Sigmoid colon (tissue), 7 donors: ENCODE measurements at places on chromosomes 13 and 19. TPM values are rescaled to one million over a fixed set of nuclear protein-coding genes. Genes with fewer than 3 reads are reported as not detected.
A peak's percentile ranks its signal among the peaks of the same experiment; 100 is the strongest.

- no peak for DNase-seq
Measured at GRCh38 chr13:41361491-41361890, 50.4 kb downstream of the NAA16 start.

GRCh38 chr13:99277629-99278028, 19.4 kb upstream of the GPR18 start:
- no peak for DNase-seq

DNA sequence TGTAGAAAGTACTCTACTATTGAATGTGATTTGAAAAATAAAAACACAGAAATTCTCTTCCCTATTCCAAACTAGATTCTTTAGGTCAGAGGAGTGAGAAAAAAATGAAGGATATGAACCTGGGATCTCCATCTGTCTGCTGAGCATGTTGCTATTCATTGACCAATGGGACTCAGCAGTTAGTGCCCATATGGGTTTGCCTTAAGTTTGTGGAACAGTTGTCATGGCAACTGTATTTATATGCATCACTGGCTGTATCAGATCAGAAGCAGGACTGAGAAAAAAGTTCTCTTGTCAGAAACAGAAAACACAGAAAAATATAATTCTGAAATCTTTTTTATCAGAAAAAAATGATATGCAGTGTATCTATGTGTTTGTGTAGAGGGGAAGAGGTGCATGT, 73.3 kb upstream of the ATXN8OS start:
- no peak for DNase-seq

DNA sequence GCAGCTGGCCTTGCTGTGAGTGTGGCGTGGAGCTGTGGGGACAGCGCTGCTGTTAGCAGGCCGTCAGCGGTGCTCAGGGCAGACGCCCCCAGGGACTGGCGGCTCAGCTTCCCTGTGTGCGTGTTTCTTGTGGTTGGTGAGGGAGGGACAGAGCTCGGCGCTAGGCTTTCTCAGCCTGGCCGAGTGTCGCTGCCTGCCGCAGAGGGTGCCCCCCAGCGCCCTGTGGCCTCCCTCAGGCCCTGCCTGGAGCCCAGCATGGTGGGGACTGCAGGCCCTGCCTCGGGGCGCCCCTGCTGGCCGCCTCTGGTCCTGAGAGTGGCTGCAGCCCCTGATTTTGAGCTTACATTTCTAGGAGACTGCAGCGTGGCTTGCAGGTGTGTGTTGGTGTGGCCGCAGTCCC, 35.5 kb downstream of the DOT1L start:
- DNase-seq, result no peak

GRCh38 chr13:28412981-28413380, 81.9 kb downstream of the FLT1 start:
- DNase-seq, result no peak

GRCh38 chr19:28519218-28519779, 693.7 kb downstream of the UQCRFS1 start:
- no peak for DNase-seq

GRCh38 chr13:37118016-37118415, 12.6 kb upstream of the CSNK1A1L start:
- no peak for DNase-seq

DNA sequence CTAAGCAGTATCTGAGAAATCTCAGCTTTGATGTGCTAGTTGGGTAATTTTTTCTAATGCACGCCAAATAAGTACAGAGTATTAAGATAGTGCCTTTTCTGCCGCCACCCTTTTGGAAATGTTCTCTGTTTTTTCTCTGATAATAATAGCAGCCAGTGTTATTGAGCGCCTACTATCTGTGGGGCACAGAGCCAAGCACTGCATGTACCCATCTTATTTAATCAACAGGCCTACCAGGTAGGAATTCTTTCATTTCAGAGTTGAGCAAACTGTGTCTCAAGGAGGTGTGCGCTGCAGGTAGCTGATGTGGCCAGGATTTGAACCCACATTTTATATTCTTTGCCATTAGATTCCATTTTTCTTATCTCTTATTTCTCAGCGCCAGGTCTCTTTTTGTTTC, 1.4 kb downstream of the EPN1 start:
- no peak for DNase-seq

DNA sequence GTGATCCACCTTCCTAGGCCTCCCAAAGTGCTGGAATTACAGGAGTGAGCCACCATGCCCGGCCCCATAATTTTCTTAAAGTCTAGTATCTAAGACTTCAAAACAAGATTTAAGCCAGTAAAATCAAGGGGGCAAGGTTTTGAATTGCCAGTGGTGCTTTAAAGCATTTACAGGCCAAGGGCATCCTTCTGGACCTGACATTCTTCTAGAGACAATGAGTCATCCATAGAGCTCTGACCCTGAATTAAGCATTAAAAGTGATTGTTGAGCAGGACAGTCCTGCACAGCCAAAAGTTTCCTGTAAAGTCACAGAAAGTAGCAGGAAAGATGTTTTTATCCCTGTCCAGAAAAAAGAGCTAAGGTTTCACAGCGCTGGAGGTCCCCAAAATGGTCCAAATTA, 50.9 kb upstream of the ATP12A start:
- DNase-seq, result no peak

DNA sequence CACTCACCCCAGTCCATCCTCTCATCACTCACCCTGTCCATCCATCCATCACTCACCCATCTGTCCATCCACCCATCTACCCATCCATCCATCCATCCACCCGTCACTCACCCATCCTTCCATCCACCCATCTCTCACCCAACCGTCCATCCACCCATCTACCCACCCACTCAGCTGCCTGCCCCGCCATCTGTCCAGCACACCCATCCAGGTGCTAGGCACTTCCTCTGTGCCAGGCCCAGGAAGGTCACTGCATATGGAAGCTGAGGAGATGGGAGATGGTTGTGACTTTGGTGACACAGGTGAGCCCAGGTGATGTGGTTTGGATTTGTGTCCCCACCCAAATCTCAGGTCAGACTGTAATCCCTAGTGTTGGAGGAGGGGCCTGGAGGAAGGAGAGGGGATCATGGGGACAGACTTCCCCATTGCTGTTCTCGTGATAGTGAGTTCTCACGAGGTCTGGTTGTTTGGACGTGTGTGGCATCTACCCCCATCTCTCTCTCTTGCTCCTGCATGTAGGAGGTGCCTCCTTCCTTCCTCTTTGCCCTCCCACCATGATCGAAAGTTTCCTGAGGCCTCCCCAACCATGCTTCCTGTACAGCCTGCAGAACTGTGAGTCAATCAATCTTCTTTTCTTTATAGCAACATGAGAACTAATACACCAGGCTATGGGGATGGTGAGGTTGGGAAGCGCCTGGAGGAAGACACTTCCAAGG, 15.9 kb upstream of the C13orf46 start:
- peak; percentile 54 for DNase-seq

DNA sequence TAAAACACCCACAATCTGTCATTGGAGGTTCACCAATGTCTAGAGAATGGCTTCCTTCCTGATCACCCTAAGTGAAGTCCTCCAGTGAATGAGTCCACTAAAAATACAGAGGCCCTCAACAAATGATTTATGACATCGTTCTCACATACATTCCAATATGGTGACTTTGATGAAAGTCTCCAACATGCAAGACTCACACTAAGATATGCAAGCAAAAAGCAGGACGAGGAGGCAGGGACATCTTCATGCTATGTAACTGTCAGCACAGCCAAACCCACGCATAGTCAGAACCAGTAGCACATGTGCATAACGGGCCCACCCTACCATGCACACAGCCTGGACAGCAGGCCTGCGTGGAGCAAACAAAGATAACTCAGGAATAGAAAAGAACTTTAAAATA, 16.6 kb upstream of the LSM14A start:
- DNase-seq, result no peak

GRCh38 chr19:38514812-38515633, 81.5 kb downstream of the RYR1 start:
- peak; percentile 73 for DNase-seq

DNA sequence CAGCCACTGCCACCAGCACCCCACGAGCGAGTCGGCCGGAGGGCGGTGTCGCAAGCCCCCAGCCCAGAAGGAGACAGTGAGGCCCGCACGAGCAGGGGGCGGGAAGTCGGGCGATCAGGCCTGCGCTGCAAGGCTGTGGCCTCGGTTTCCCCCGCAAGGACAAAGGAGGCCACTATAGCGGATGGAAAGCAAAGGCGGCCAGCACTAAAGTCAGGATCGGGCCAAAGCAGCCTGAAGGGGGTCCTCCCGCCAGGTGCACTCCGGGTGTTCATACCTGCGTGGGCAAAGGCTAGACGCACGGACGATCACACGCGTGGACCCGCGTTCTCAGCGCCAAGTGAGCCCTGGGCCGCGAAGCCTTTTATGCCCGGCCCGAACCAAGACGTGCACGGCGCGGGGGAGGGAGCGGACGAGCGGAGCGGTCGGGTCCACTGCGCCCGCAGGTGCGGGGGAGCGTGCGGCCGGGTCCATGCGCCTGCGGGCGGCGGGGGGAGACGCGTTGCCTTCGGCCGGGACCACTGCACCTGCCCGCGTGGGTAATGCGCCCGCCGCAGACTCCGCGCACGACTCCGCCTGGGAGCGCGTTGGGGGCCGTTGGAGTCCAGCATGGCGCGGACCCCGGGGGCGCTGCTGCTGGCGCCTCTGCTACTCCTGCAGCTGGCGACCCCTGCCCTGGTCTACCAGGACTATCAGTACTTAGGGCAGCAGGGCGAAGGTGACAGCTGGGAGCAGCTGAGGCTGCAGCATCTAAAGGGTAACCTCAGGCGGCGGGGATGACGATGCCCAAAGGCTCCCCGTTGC, at the start of the genes PRDX2 and THSD8:
TSS of gene PRDX2 (minus strand) at position 335 of the 801 bp plus-strand sequence. CDS start 539 bp downstream, outside the sequence.
TSS of gene THSD8 (plus strand) at position 604 of the 801 bp plus-strand sequence. CDS start at position 607, 3 bp downstream.
- peak; percentile 89 for DNase-seq

GRCh38 chr19:50478901-50479715, 2.5 kb upstream of the GARIN5A start:
- DNase-seq, result no peak

GRCh38 chr13:19695829-19696228, 62.4 kb downstream of the MPHOSPH8 start:
- DNase-seq, result no peak

- DNase-seq, result no peak
Measured at GRCh38 chr19:42524250-42524649, 4.0 kb downstream of the CEACAM1 start.

DNA sequence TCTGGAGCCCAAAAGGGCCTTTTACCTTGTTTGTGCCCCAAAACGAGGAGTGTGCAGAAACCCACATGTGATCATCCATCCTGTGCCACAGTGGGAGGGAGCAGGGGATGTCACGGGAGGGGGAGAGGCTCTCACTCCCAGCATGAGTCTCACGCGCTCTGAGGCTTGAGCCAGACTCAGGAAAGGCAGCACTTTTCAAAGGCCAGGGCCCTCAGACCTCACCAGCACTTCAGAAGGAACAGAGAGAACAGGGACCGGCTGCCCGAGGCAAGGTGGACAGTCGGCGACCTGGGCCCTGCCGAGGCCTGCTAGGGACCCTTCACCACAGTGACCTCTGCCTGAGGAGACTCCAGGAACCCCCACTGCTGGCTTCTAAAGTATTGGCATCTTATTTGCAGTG, 71.7 kb upstream of the WASF3 start:
- peak; percentile 80 for DNase-seq

GRCh38 chr13:63731896-63732295, 2316.2 kb upstream of the PCDH20 start:
- no peak for DNase-seq

- no peak for DNase-seq
Measured at GRCh38 chr19:28049875-28050274, 1163.1 kb downstream of the UQCRFS1 start.

DNA sequence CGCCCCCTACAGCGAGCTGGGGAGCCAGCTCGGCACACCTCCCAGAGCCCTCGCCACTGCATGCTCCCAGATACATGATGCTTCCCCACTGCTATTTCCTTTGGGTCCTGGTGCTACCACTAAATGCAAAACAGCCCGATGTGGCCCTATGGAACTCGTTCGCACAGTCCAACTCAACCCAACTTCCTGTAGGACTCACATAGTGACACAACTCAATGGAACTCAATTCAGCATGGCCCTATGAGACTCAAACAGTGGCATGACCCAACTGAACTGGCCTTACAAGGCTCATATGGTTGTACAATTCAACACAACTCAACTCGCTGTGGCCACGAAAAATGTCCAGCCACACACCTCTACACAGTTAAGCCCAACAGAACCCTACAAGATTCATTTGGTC, 3.5 kb downstream of the KCNA7 start:
- no peak for DNase-seq

GRCh38 chr13:114263578-114263977, 17.8 kb upstream of the UPF3A start:
- no peak for DNase-seq

DNA sequence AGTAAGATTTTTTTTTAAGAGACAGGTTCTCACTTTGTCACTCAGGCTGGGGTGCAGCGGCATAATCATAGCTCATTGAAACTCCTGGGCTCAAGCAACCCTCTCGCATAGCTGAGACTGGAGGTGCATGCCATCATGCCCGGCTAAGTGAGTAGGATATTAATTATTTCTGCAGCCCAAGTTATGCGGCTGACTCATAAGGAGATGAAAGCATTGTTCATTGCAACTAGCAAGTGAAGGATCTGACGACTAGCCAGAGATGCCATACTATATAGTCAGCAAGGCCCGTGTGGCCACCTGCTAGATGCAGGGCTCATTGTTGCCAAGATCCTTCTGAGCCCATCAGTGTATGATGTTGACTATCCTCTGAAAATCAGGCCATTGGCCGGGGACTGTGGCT, 45.2 kb downstream of the ABCC4 start:
- no peak for DNase-seq

- no peak for DNase-seq
Measured at GRCh38 chr13:86877441-86877840, 793.7 kb upstream of the SLITRK5 start.

Gene GPR12
- total RNA-seq, result not detected

Gene ZNF345
- total RNA-seq, result 4.6 TPM

Gene ADGRE1
- not detected for total RNA-seq

Gene NLRP12
- total RNA-seq, result not detected

Gene SOX1
- 0.36 TPM for total RNA-seq

Gene TPTE2
- not detected for total RNA-seq

Gene TCF3
- 50.2 TPM for total RNA-seq

Gene ATP1A3
- 2.8 TPM for total RNA-seq

Gene KCNN1
- total RNA-seq, result not detected

Gene AXL
- 92.4 TPM for total RNA-seq

Gene KLF1
- not detected for total RNA-seq

Gene SGCG
- 1.1 TPM for total RNA-seq

Gene CCL25
- not detected for total RNA-seq

Gene FOXA3
- not detected for total RNA-seq

Gene C19orf85
- not detected for total RNA-seq

Gene KIR2DL3
- total RNA-seq, result not detected

Gene SIGLEC12
- not detected for total RNA-seq

Gene ZNF829
- 6.4 TPM for total RNA-seq

Gene FCER2
- total RNA-seq, result 2.5 TPM

Gene ACOD1
- not detected for total RNA-seq

Gene SMIM44
- total RNA-seq, result not detected

Gene KLK15
- not detected for total RNA-seq
